Vagina (tissue), 2 donors: ENCODE measurements at places on chromosomes 13 and 19. TPM values are rescaled to one million over a fixed set of nuclear protein-coding genes. Genes with fewer than 3 reads are reported as not detected.

The KLK2 gene
- total RNA-seq, result not detected

The LRFN3 gene
- 9.1 TPM for total RNA-seq

The CDX2 gene
- total RNA-seq, result not detected

The TIMM50 gene
- 65.3 TPM for total RNA-seq

The TEX101 gene
- not detected for total RNA-seq

The ZNF548 gene
- 17.2 TPM for total RNA-seq

The CEACAM21 gene
- not detected for total RNA-seq

The FCER2 gene
- total RNA-seq, result not detected

- no peak for DNase-seq
Measured at GRCh38 chr13:28865149-28865744, 45.1 kb downstream of the MTUS2 start.

GRCh38 chr19:42075364-42075615 lies 676 bp upstream of the ZNF574 start:
- no peak for DNase-seq

DNA sequence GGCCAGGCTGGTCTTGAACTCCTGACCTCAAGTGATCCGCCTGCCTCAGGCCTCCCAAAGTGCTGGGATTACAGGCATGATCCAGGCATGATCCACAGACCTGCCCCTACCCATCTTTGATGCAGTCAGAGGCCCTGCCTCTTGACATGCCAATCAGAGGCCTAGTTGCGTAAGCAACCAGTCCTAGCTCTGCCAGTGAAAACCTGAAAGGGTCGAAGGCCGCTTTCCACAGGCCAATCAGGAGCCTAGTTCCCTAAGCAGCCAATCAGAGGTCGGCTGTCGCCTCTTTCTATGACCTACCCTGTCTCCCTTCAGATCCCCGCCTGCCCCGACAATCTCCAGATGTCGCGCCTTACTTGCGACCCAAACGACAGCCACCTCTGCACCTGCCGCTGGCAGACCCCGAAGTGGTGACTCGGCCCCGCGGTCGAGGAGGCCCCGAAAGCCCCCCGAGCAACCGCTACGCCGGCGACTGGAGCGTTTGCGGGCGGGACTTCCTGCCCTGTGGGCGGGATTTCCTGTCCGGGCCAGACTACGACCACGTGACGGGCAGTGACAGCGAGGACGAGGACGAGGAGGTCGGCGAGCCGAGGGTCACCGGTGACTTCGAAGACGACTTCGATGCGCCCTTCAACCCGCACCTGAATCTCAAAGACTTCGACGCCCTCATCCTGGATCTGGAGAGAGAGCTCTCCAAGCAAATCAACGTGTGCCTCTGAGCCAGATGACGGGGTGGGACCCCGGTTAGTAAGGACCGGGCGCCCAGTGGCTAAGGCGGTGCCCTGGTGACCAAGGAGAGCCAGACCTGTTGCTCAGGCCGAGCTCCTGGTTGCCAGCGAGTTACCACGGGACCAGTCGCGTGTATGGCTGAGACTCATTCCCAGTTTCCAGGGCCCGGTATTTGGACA lies 6.3 kb downstream of the SYDE1 start:
- no peak for DNase-seq

DNA sequence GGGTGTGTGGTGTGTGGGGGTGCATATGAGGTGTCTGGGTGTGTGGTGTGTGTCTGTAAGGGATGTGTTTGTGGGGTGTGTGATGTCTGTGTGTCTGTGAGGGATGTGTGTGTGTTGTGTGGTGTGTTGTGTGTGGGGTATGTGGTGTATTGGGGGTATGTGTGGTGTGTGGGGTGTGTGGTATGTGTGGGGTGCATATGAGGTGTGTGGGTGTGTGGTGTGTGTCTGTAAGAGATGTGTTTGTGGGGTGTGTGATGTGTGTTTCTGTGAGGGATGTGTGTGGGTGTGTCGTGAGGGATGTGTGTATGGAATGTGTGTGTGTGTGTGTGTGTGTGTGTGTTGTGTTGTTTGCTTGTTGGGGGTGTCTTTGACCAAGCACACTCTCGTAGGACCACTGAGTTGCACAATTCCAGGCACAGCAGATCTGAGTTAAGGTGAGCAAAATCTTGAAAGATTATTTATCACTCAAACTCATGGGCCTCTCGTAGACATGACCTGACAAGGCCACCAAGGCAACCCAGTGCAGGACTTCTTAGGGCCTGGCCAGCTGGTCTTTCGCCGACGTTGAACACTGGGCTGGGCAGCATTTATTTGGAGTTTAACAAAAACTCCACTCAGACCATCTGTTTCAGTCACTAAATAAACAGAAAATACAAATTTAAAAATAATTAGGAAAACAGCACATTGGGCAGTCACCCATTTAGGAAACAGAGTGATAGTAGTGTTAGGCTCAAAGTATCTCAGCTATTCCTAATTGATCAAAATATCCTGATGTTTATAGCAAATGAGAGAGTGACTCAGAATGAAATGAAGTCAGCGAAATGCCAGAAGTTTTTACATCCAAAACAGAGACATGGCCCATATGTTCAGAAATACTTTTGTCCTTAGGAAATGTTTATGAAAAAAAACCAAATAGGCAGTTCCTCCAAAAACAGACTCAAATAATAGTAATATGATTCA lies 301.1 kb downstream of the FGF9 start:
- no peak for DNase-seq

GRCh38 chr13:70795484-70795883 lies 687.2 kb upstream of the KLHL1 start:
- no peak for DNase-seq

GRCh38 chr13:91154558-91155353 lies 192.7 kb upstream of the MIR17HG start:
- no peak for DNase-seq

DNA sequence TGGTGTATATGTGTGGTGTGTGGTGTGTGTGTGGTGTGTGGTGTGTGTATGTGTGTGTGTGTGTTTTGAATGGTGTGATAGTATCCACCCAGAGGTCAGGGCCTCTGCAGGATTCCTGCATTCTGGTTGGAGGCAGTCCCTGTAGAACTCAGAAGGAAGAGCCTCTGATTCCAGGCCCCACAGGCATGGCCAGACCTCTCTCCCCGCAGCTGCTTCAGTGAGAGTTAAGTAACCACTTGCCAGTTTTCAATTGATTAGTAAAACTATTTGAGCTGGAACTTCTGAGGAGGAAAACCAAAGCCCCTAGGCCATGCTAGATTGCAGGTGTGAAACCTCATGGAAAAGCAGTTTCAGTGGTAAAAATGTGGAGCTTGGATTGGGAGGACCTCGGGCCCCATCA lies 2.1 kb downstream of the ATP12A start:
- no peak for DNase-seq

- DNase-seq, result no peak
Measured at GRCh38 chr19:29105629-29106292, 107.2 kb downstream of the UQCRFS1 start.

DNA sequence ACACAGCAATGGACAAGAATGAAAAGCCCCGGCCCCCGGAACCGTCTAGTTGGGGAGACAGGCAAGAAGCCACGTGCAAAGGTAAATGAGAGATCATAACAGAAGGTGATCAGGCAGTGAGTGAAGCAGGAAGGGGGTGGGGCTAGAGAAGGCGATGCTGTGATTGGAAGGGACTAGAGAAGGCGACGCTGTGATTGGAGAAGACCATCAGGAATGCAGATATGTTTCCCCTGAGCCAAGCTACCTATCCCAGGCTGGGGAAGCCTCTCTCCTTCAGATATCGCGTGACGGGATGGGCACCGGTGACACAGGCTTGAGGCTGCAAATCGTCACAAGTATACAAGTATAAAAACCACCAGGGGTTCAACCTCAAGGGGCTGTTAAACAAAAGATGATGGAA lies 21.8 kb downstream of the DCAF15 start:
- DNase-seq, result no peak

- DNase-seq, result no peak
Measured at GRCh38 chr13:76812206-76812897, 73.9 kb downstream of the KCTD12 start.

GRCh38 chr13:20195801-20196200 lies 3.1 kb upstream of the GJB2 start:
- DNase-seq, result no peak

DNA sequence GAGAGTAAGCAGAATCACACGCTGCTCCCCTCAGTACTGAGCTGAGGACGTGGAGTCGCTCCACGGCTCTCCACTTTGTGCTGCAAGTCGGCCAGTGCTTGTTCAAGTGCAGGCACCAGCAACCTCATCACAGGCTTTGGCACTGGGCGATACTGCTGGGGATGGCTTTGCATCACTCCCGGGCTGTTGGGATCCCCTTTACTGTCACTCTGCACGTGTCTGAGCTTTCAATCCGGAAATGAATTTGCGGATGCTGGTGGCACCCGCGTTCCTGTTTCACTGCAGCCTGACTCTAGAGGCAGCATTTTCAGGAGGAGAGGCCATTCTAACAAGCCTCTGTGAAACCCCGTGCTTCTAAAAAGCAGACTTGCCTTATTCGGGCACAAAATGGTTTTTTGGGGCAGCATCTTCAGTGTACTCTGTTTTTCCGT lies 19.1 kb downstream of the SMARCA4 start:
- no peak for DNase-seq

DNA sequence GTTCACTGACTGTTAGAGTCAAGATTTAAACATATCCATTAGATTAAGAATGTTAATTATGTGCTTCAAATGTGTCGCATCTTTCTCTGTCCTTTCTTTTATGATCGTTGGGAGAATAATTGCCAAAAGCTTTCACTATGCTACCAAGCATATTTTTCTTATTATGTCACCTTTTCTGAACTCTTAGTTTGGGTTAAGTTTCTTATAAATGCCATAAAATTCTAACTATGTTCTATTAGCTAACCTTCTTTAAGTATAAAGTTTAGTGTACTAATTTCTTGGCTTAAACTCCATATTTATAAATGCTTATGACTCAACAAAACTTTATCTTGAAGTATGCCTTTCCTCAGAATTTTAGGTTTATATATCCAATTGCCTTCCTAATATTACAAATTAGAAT lies 1759.4 kb downstream of the PCDH9 start:
- DNase-seq, result no peak

DNA sequence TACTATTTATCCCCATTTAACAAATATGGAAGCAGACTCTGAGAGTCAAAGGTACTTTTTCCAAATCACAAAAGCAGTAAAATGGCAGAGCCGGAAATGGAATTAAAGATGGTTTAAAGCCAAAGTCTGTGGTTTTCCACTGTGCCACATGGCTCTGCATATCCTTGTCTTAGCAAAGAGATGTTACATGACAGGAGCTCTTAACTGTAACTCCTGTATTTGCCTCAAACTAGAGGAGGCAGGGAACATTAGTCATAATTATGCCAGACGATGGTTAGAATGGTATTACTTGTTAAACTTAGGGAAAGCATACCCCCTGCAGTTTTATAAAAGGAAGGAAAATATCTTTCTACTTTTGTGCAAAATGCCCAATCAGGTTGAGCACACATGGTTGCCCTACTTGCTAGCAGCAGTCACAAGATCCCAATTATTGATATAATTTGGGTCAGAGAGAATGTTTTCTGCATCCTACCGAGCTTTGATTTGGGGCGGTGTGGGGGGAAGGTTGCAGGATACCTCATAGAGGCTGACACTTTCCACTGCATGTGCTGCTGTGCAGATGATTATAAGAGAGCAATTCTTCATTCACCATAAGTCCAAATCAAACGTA lies 42.0 kb upstream of the MAB21L1 start:
- DNase-seq, result no peak

DNA sequence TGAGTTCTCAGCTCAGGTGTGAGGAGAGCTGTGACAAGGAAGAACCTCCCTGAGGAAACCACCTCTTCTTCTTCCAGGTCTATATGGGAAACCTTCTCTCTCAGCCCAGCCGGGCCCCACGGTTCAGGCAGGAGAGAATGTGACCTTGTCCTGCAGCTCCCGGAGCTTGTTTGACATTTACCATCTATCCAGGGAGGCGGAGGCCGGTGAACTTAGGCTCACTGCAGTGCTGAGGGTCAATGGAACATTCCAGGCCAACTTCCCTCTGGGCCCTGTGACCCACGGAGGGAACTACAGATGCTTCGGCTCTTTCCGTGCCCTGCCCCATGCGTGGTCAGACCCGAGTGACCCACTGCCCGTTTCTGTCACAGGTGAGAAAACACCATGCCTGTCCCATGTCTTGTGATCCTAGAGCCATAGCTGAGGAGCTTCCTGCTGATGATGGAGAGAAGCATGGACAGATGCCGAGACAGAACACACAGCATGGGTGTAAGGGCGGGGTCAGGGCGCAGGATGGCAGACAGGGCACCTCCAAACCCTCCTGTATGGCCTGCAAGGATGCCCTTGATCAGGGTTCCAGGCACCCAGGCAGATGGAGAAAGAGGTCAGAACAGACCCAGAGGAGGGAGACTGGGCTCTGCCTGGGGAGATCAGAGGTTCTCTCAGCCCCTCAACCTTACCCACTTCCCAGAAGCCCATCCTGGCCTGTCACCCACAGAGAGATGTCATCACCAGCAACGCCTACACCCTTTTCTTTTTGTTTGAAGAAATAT lies 5.4 kb downstream of the KIR3DL3 start:
- no peak for DNase-seq

- no peak for DNase-seq
Measured at GRCh38 chr13:99123101-99124045, 77.3 kb upstream of the UBAC2 start.

GRCh38 chr13:35600137-35600536 lies 123.6 kb upstream of the MAB21L1 start:
- no peak for DNase-seq

DNA sequence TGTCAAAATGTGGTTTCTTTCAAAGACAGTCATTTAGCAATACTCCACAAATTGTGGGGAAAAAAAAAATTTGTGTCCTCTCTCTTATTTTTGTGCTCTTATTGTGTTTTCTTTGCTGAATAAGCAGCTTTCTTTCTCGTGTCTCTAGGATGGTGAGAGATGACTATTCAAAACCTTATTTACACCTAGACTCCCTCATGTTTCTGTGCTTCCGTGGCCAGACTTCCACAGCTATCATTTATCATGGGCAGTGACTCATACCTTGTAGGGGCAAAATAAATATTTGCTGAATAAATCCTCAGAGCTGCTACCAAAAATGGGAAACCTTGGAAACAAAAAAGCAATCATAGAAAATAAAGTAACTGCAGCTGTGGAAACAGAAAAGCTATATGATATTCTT lies 204.9 kb upstream of the MIR17HG start:
- no peak for DNase-seq

DNA sequence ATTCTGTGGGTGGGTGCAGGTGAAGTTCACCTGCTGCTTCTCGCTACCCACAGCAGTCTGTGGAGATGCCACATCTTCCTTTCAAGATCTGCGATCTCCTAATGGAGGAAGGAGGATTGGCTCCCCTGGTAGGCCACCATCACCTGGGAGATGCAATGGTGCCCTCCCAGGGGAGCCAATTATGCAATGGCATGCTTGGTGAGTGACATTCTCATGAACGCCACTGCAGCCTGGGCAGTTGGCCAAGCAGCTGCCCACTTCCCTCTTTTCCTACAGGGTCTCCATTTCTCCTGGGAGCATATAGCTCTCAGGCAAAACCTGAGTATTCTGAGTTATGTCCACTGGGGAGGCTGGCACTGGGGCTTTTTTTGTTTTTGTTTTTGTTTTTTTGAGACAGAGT lies 83.5 kb upstream of the KCTD15 start:
- no peak for DNase-seq

DNA sequence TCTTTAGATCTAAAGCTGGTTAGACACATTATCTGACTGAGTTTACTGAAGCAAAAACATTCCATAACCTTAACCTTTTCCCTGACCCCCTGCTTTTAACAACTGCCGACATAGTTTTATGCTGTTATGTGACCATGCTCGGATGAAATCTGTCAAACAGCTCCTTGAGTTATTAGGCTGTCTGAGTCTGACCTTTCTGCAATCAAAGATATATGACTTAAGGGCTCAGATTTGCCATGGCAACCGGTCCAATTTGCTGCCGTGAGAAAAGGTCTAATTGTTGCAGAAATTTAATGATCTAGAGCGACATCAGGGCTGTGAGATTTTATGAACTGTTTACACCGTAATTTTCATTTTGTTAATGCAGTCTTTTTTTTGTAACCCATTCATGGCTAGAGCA lies 61.8 kb downstream of the URI1 start:
- DNase-seq, result no peak
